ENCODE measurements at places on chromosomes 11 and 22.

DNA sequence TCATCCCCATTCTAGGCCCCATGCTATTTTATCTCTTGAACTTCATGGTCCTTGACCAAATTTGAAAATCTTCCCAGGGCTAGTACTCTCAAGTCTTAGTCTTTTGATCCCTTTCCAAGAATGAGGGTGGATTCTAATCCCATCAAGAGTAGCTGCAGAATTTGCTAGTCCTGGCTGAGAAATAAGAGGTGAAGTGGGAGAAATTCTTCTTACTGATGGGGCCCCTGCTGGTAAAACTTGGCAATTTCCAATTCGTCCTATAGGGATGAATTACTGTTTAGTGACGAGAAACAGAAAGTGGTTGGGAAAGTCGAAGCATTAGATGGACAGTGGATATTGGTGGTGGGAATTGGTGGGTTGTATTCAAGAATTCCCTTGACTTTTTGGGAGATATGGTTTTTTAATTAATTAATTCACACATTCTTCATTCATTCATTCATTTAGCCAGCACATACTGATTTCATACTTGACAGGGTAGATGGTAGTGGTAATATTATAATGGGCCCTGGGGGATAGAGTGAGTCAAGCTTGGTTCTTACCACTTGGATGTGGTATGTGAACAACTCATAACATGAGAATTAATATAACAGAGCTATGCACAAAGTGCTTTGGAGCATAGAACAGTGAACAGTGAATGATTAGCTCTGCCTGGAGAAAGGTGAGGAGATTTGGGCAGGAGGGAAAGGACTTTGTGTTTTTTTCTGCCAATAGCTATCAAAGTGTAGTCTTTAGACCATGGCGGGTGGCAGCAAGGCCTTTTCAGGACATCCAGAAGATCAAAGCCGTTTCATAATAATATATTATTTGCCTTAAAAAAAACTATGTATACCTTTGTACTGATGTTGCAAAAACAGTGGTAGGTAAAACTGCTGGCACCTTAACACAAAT lies 103.8 kb downstream of the STIM1 start:
- DNase-seq: no peak

GRCh38 chr22:26554956-26555355 lies 35.0 kb downstream of the TPST2 start:
- DNase-seq: no peak

DNA sequence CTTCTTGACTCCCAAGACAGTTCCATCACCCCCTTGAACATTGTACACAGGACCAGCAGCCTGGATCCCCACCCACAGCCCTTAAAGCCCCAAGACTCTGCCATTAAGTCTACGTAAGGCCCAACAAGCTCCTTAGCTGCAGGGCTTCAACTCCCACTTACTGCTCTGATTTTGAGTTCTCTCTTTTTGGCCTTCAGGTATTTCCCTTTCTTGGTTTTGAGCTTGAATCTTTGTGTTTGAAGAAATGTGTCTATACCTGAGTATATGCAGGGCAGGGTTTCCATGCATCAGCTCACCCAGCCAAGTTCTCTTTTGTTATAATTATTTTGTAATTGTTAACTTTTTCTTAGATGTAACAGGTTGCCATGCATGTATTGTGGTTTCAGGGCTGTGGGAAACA lies 10.4 kb upstream of the MPEG1 start:
- DNase-seq: no peak

DNA sequence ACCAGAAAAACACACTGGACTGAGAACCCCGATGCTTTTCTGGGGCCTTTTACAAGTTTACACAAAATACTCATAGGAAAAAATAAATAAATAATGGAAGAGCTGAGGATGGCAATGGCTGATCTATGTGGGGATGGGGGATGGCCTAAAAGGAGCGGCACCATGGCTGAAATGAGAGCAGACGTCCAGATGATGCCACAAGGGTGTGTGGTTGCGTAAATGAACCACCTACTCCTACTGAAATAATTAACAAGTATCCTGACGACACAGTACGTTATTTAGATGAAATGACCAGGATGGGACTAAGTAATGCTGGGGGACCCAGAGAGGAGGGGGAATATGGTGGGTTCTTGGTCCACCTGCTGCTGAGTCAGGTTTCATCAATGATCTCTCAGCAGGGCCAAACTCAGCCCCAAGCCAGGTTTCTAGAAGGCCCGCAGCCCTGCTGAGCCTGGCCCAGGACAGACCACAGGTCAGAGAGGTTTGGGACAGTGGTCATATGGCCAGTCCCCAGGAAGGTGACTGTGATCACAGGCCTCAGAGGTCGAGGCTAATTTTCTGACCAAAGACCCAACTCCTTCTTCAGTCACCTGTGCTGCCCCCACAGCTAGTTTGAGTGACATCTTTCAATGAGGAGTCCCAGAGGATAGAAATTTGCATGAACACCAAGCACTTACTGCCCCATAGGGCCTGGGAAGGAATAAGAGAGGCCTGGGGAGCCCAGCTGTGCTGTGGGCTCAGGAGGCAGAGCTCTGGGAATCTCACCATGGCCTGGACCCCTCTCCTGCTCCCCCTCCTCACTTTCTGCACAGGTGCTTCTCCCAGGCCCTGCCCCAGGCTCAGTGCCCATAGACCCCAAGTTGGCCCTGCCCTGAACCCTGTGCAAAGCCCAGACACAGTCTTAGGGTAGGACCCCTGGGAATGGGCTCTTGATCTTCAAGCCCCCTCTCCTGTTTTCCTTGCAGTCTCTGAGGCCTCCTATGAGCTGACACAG lies 76.3 kb upstream of the IGLL5 start:
- no peak for DNase-seq

DNA sequence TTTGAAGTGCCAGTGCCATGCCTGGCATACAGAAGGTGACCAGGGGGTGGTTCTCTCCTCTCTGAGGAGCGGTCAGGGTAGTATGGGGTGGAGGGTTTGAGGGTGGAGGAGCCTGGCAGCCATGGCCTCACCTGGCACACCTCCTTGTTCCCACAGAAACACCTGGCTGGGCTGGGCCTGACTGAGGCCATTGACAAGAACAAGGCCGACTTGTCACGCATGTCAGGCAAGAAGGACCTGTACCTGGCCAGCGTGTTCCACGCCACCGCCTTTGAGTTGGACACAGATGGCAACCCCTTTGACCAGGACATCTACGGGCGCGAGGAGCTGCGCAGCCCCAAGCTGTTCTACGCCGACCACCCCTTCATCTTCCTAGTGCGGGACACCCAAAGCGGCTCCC lies 9.6 kb downstream of the SERPINH1 start:
- no peak for DNase-seq

- DNase-seq: no peak
Measured at GRCh38 chr11:85495918-85496317, 131.2 kb downstream of the DLG2 start.

- DNase-seq: no peak
Measured at GRCh38 chr11:64856382-64857227, 12.2 kb upstream of the CDC42BPG start.

GRCh38 chr11:20596205-20597153 lies 2.9 kb upstream of the SLC6A5 start:
- DNase-seq: peak; percentile 43

DNA sequence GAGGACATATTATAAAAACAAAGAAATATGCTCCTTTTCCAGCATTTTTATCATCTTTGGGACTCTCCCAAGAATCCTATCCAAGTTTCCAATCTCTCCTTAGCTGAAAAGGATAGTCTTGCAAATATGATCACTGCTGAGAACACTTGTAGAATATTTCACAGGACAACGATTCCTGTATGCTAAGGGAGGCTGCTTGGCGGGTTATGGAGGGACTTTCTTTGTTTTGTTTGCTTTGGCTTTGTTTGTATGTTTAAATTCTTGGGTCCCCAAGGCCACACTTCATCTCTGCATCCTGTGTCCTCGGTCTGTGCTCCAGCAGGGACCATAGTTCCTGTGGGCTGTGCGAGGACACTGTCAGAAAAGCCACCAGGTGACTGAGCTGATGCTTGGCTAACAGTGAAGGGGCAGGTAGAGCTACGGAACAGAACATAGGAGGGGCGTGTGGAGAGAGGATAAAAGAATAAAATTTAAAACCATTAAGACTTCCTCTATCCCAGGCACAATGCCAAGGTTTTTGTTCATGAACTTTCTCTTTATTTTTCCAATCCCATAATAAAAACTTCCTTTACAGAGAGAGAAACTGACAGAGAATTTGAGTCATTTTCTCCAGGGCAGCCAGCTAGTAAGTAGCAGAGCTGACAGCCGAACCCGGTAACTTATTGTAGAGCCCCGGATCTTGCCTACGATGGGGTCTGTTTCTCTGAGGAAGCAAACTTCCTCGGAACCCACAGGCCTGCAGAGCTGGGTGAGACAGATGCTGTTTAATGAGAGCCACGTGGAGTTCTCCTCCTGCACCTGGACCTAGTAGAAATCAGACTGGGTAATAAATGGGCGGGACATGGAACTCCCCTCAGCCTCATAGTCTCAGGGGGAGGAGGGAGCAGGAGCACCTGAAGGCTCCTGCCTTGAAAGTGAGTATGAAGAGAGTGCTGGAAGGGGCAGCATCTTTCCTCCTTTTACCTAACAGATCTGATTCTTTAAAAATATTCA lies at the start of gene IZUMO1R:
IZUMO1R (plus strand) TSS at position 615 of the 993 bp plus-strand sequence. CDS start 1,057 bp downstream, outside the sequence.
- no peak for DNase-seq

GRCh38 chr11:66727282-66728037 lies 1.6 kb downstream of the SPTBN2 start:
- peak; percentile 73 for DNase-seq

All from common myeloid progenitor, CD34-positive (primary cell).